ENCODE measurements at places on chromosomes 12 and 14. TPM values are rescaled to one million over a fixed set of nuclear protein-coding genes. Genes with fewer than 3 reads are reported as not detected.

- no peak for DNase-seq
These were observed 150.5 kb downstream of the PELI2 start for GRCh38 chr14:56268673-56269072.

- DNase-seq: peak; percentile 11
These were observed 10.8 kb downstream of the PLA2G1B start for GRCh38 chr12:120316798-120317223.

DNA sequence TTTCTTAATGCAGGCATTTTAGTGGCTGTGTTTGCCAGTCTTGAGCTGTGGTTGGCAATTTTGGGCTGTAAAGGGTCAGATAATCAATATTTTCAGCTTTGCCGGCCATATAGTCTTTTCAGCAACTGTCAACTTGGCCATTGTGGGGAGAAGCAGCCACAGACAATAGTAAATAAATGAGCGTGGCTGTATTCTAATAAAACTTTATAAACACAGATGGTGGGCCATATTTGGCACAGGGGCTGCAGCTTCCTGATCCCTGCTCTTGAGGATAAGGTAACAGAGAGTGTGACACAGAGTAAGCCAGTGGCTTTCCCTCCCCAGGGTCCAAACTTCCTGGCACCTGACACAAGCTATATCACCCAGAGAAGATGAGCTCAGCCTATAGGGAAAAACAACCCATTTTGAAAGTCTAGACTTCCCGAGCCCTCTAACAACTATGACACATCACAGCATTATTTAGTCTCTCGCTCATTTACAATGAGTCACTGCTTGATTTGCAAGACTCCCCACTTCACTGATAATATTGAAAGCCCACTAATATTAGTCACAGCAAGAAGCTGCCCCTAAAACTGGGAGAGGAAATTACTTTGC, 163.1 kb upstream of the TMPO start:
- DNase-seq: peak; percentile 36

DNA sequence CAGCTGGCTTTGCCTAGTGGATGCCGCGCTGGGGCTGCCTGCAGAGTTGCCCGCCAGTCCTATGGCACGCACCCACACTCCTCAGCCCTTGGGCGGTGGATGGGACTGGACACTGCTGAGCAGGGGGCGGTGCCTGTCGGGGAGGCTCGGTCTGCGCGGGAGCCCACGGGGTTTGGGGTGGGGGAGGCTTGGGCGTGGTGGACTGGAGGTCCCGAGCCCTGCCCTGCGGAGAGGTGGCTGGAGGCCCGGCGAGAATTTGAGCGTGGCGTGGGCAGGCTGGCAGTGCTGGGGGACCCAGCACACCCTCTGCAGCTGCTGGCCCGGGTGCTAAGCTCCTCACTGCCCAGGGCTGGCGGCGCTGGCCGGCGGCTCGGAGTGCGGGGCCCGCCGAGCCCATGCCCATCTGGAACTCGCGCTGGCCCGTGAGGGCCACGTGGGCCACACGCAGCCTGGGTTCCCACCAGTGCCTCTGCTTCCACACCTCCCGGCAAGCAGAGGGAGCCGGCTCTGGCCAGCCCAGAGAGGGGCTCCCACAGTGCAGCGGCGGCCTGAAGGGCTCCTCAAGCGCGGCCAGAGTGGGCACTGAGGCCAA, 68.1 kb downstream of the ETNK1 start:
- no peak for DNase-seq

DNA sequence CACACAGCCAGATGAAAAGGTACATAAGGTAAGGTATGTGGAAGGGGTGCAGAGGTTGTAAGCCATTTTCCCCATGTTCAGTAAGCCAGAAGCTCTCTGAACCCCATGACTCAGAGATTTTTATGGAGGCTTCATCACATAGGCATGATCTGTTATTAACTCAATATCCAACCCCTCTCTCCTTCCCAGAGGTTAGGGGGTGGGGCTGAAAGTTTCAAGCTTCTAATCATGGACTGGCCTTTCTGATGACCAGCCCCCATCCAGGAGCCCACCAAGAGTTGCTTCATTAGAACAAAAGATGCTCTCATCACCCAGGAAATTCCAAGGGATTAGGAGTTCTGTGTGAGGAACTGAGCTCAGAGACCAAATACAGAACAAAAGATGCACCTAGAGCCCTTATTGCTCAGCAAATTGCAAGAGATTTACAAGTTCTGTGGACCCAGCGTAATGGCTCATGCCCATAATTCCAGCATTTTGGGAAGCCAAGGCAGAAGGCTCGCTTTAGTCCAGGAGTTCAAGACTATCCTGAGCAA, 103.2 kb upstream of the DAAM1 start:
- DNase-seq: no peak

GRCh38 chr12:100573292-100574186, at the start of gene GAS2L3:
GAS2L3 (plus strand) TSS chr12:100573684; CDS start chr12:100594905, 21,221 bp downstream.
- peak; percentile 95 for DNase-seq

- no peak for DNase-seq
These were observed 85.9 kb downstream of the ESR2 start for GRCh38 chr14:64208261-64208660.

DNA sequence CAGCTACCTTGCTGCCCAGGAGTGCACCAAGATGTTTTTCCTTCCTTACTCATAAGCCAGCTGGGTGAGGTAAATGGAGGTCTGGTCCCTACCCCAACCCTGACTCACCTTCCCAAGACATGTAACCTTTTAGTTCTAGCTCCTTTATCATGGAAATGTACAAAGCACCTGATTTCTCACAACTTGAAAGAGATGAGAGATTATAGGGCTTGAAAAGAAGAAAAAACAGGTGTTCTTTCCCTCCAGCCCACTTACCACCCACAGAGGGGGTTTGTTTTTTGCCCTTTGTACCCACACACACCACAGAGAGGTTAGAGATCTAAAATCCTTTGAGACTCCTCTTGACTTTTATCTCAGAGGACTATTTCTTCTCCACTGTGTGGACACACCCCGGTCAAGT, 21.1 kb downstream of the PLXNC1 start:
- DNase-seq: no peak

GRCh38 chr14:37179896-37180502, 7.6 kb upstream of the SLC25A21 start:
- no peak for DNase-seq

LRRC10 gene
- not detected for total RNA-seq

CMKLR1 gene
- total RNA-seq: under 0.01 TPM

SSPN gene
- total RNA-seq: 0.22 TPM

CLIP1 gene
- total RNA-seq: 20.7 TPM
